CD14-positive monocyte (primary cell): ENCODE measurements at places on chromosomes 4 and X.

- no peak overlapping the region for H3K4me3 ChIP-seq
- no peaks in the 10 kb centered on the region for H3K27me3 ChIP-seq
- no peak overlapping the region for H3K27ac ChIP-seq
- H3K4me1 ChIP-seq: no peaks in the 10 kb centered on the region
- DNase-seq: no peak
These were observed 48.9 kb upstream of the FAM47B start for GRCh38 chrX:34893741-34894140.

DNA sequence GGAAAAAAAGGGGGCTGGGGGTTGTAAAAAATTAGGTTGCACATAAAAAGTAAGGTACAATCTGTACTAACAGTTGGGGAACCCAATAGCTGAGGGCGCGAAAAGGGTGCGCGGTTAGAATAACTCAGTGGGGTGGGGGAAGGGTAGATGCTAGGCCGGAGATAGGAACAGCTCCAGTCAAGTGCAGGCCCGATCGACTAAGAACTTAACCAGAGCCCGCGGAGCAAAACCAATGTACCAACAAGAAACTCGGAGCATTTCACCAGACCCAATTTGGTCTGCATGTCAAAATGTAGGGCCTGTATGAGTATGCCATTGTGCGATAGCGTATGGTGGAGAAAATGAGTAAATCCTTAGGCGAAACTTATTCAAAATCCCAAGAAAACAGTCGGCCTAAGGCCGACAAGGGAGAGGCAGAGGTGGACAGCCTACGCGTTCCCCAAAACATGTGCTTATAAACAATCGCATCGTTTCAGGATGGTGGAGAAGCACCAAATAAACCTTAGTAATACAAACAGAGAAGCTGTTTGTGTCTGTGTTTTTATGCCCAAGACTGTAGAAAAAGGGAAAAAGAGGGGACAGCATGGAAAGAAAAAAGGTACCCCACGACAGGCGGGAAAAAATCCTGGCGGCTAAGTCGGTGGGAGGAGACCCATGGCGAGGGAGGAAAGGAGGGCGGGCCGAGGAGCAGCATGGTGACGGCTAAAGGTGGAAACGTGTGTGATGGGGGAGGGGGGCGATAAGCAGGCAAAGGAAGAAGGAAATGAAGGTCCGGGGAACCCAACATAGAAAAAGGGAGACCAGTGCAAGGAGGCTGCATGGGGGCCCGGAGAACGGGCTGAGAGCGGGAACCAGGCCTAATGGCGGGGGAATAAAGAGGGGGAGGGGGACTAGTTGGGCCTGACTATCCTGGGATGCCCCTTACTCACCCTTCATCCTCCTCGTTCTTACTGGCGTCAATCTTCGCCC is 990 bp downstream of the HNRNPD start:
- peaks cover 65% of the 10 kb centered on the region for H3K4me1 ChIP-seq
- peak; percentile 20 for DNase-seq
- H3K4me3 ChIP-seq: peak overlapping the region; percentile 98
- peak overlapping the region; percentile 96 for H3K27ac ChIP-seq
- peaks cover 22% of the 10 kb centered on the region for H3K36me3 ChIP-seq

DNA sequence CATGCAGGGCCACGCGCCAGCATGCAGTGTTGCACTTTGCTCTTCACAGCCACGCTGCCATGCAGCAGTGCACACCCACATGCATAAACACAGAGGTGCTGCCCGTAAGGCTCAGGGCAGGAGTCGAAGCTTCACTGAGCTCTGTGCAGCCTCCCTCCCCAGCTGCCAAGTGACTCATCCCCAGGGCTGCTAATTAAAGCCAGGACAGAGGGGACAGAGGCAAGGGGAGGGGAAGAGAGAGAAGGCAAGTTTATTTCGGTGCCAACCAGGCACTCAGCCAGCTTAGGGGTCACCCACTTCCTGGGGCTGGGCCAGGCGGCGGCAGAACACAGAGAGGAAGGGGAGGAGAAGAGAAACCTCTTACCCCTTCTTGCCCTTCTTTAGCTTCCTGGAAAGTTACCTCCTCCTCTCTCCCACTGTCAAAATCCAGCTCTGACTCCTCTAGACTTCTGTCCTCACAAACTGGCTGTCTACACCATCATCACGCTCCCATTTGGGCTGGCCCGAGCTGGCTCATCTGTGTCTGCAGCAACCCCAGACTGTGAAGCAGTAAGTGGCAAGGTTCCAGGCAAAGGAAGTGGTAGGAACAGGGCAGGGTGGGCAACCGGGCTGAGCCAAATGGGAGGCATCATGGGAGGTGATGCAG is 6.2 kb upstream of the IQSEC2 start:
- peak overlapping the region; percentile 73 for H3K27ac ChIP-seq
- H3K36me3 ChIP-seq: no peaks in the 10 kb centered on the region
- peak; percentile 51 for DNase-seq
- no peak overlapping the region for H3K4me3 ChIP-seq
- H3K27me3 ChIP-seq: no peaks in the 10 kb centered on the region

- H3K36me3 ChIP-seq: no peaks in the 10 kb centered on the region
- H3K27me3 ChIP-seq: no peaks in the 10 kb centered on the region
- no peak overlapping the region for H3K4me3 ChIP-seq
- no peak for DNase-seq
These were observed 452.9 kb downstream of the IL1RAPL1 start for GRCh38 chrX:29040160-29040559.

- H3K4me1 ChIP-seq: peaks cover 12% of the 10 kb centered on the region
- no peak overlapping the region for H3K4me3 ChIP-seq
- no peak overlapping the region for H3K27ac ChIP-seq
- no peaks in the 10 kb centered on the region for H3K27me3 ChIP-seq
- H3K36me3 ChIP-seq: no peaks in the 10 kb centered on the region
These were observed 346.7 kb upstream of the RASGEF1B start for GRCh38 chr4:81818385-81818920.

- H3K36me3 ChIP-seq: no peaks in the 10 kb centered on the region
- H3K27ac ChIP-seq: no peak overlapping the region
- H3K27me3 ChIP-seq: peaks cover 82% of the 10 kb centered on the region
- H3K4me3 ChIP-seq: no peak overlapping the region
These were observed 4.5 kb upstream of the NKX1-1 start for GRCh38 chr4:1410491-1411325.

- no peak for DNase-seq
- peaks cover 7% of the 10 kb centered on the region for H3K4me1 ChIP-seq
- H3K27ac ChIP-seq: no peak overlapping the region
- H3K36me3 ChIP-seq: no peaks in the 10 kb centered on the region
- H3K27me3 ChIP-seq: no peaks in the 10 kb centered on the region
- H3K4me3 ChIP-seq: no peak overlapping the region
These were observed 36.7 kb upstream of the MXD4 start for GRCh38 chr4:2298532-2298991.

GRCh38 chr4:146243141-146243882 is 29.0 kb downstream of the REELD1 start:
- no peak for DNase-seq
- H3K27me3 ChIP-seq: no peaks in the 10 kb centered on the region
- no peak overlapping the region for H3K27ac ChIP-seq
- no peaks in the 10 kb centered on the region for H3K4me1 ChIP-seq
- no peaks in the 10 kb centered on the region for H3K36me3 ChIP-seq

- no peaks in the 10 kb centered on the region for H3K27me3 ChIP-seq
- no peaks in the 10 kb centered on the region for H3K36me3 ChIP-seq
- no peaks in the 10 kb centered on the region for H3K4me1 ChIP-seq
- no peak overlapping the region for H3K4me3 ChIP-seq
- no peak overlapping the region for H3K27ac ChIP-seq
These were observed 9.1 kb upstream of the METTL14 start for GRCh38 chr4:118676128-118676527.

- H3K4me1 ChIP-seq: no peaks in the 10 kb centered on the region
- H3K27ac ChIP-seq: no peak overlapping the region
- no peak for DNase-seq
- H3K27me3 ChIP-seq: no peaks in the 10 kb centered on the region
- no peaks in the 10 kb centered on the region for H3K36me3 ChIP-seq
These were observed 56.1 kb downstream of the OTOP1 start for GRCh38 chr4:4170596-4171150.

DNA sequence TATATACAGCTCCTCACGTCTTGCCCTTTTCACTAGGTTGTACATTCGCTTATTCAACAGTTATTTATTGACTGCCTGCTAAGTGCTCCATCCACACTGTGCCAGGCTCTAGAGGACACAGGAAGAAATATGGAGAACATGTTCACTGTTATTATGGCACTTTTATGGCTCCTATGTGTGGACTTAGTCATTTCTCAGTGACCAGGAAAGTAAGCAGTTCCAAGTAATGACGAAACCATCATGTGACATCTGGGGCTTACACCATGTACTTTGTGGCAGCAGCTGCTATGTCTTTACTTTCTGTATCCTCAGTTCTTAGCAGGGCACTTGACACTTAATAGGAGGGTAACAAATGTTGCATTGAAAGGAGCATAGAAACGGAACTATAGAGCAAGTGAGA is 278.0 kb downstream of the ANK2 start:
- no peak for DNase-seq
- no peaks in the 10 kb centered on the region for H3K36me3 ChIP-seq
- H3K27me3 ChIP-seq: no peaks in the 10 kb centered on the region
- no peak overlapping the region for H3K27ac ChIP-seq

DNA sequence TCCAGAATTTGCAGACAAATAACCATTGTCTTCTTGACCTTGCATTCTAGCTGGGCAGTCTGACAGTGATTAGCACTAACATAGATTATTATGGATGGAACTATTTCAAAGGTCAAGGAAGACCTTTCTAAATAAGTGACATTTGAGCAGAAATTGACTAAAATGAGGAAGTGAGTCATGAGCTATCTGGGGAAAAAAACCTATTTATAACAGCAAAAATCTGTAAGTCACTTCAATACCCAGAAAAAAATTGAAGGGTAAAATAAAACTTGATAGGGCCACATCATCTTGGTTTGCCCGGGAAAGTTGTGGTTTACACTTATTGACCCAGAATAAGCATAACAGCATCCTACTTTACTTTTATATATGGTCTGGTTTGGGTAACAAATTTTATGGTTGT is 414.6 kb upstream of the HS3ST1 start:
- no peak overlapping the region for H3K4me3 ChIP-seq
- peak overlapping the region; percentile 13 for H3K27ac ChIP-seq
- no peaks in the 10 kb centered on the region for H3K27me3 ChIP-seq
- DNase-seq: peak; percentile 38

GRCh38 chrX:94633237-94633636 is 959.2 kb downstream of the FAM133A start:
- no peaks in the 10 kb centered on the region for H3K4me1 ChIP-seq
- H3K27me3 ChIP-seq: no peaks in the 10 kb centered on the region
- no peak overlapping the region for H3K4me3 ChIP-seq
- no peak overlapping the region for H3K27ac ChIP-seq
